ENCODE measurements at places on chromosomes 7 and 10.

DNA sequence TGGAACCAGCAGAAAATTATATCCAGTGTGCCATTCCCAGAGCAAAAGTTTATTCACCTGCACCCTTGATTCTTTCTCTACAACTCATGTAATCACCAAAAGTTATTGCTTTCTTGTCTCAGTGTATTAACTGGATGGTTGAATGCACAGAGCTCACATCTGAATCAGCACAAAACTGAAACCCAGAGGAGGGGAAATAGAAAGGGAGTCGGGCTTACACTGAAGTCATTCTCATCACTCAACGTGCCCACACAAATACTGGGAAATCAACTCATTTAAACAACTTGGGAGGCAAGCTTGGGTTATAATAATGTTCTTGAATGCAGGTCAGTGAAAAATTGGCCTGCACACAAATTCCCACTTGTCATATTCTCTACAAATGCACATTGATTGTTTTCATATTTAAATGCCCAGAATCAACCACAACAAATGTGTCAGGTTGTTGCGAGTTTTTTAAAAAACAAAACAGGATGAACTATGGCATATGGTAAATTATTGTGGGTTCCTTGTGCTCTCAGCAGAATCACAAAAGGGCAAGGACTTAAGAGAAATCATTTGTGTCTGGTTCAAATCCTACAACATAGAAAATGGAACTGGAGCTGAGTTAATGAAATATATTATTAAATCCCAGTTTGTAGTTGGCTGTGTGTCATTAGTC is 125.9 kb upstream of the NOBOX start:
- no peak for DNase-seq

GRCh38 chr7:115707258-115708012 is 323.1 kb downstream of the TFEC start:
- no peak for DNase-seq

DNA sequence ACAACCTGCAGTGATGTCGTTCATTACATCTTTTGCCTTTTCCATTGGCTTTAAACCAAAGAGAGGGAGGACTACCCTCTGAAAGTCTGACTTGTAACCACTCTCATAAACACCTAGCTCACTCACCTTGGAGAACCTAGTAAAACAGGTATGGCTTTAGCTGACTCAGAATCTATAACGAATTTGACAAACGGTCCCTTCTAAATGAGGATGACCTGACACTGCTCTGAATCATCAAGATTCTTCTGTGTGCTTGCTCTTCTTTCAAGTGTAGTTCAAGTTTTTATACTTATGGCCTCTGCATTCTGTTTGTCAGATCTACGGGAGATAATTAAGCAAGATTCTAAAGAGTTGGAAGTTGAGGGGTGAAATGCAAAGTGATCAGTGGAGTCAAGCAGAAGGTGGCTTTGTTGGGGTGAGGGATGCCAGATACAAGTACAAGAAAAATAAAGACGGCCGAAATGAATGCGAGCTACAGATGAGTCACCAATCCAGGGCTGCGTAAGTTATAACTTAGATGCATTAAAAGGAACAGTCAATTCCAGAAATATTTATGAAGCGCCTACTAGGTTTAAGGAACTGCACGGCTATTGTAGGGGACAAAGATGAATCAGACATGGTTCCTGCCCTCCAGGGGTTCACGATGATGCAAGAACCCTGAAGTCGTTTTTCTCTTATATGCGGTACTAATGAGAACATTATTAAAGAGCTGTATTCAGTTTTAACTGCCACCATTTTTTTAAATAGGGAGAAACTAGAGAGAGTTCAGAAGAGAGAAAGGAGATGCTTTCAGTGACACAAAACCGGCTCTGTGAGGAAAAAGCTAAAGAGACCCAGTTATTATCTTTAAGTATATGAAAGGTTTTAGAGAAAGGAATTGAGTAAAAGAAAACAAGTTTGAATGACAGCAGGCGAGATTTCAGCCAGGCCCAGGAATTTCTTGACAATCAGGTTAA is 6.5 kb downstream of the HIPK2 start:
- DNase-seq, result no peak

- no peak for DNase-seq
Observed at GRCh38 chr10:1050554-1050953, 1.6 kb upstream of the IDI1 start.
